Choroid plexus epithelial cell (primary cell): ENCODE measurements at places on chromosomes 4 and X.

DNA sequence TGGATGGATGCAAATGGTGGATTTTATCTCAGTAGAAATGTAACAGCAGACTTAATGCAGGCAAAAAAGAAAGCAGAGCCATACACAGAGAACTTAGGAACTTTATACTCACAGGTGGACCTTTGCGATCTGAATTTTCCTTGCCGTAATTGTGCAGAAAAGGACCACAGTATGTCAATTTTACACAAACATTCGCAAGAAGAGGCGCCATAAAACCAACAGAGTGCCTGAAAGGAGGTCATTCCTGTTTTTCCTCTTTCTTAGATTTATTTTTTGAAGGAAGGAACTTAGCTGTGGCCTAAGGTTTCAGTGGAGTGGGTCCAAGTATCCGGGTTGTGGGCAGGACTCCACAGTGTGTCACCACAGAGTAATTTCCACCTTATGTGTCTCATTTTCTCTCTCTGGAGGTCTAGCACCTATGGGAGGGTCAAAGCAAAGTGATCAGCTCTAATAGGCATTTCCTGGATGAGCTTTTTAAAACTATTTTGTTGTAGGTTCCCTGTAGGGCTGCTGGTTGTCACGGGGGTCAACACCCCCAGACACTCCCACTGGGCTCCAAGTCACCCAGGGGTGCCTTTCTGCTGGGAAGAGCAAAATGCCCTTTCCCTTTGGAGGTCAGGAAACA, 24.7 kb upstream of the PBDC1 start:
- DNase-seq: peak; percentile 32

- DNase-seq: no peak
Measured at GRCh38 chr4:158131027-158131426, 41.8 kb downstream of the GASK1B start.

GRCh38 chr4:124483048-124483906, 229.3 kb downstream of the ANKRD50 start:
- DNase-seq: no peak

GRCh38 chrX:40922307-40922706, 162.9 kb upstream of the USP9X start:
- DNase-seq: peak; percentile 90

- DNase-seq: no peak
Measured at GRCh38 chr4:100113732-100114131, 76.5 kb downstream of the DDIT4L start.

- peak; percentile 69 for DNase-seq
Measured at GRCh38 chrX:9708923-9709553, 56.6 kb downstream of the GPR143 start.
